ENCODE measurements at places on chromosomes 7 and 10. TPM values are rescaled to one million over a fixed set of nuclear protein-coding genes. Genes with fewer than 3 reads are reported as not detected.

GSTO2 gene
- total RNA-seq = 1.3 TPM

BPGM gene
- 22.3 TPM for total RNA-seq

SLC26A3 gene
- not detected for total RNA-seq

IDE gene
- total RNA-seq = 50.2 TPM

MOGAT3 gene
- not detected for total RNA-seq

EEPD1 gene
- total RNA-seq = 0.61 TPM

PPP1R3A gene
- total RNA-seq = not detected

CYP26A1 gene
- not detected for total RNA-seq

PGAM2 gene
- 0.42 TPM for total RNA-seq

GRM3 gene
- total RNA-seq = not detected

CXCL12 gene
- total RNA-seq = not detected

TLL2 gene
- not detected for total RNA-seq

RNF148 gene
- not detected for total RNA-seq

SPDYE1 gene
- not detected for total RNA-seq
